ENCODE measurements at places on chromosomes 3 and 15.

- no peak for DNase-seq
Measured at GRCh38 chr15:84942456-84942855, 39.2 kb upstream of the PDE8A start.

DNA sequence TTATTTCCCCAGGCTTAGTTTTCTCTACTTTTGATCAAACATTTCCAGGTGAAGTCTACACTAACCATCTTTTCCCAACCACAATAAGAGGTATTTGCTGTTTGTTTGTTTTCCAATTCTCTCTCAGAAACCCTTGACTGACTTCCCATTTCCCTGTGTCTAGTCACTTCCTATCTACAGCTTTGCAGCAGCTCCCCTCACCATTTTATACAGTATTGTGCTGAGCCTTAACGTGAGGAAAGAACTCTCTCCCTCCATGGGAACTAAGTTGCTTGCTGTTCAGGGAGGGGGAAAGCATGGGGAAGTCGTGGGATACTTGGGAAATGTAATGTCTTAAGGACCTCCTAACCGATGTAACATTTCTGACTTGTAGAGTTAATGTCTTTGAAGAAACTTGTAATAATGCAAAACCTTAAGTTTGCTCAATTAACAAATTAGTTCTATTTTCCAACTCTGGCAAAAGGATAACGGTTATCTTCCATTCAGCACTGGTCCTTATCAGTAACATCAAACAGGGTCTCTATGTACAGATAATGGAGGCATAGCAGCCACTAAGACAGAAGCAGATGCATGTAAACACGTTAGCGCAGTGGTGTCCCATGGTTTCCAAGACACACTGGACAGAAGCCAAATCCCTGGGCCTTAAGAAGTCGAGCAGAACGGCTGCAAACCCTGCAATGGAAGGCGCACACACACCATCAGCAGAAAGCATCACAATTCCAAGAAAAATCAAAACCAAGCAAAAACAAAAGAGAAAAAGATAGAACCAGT, 39.7 kb downstream of the NPTN start:
- no peak for DNase-seq

DNA sequence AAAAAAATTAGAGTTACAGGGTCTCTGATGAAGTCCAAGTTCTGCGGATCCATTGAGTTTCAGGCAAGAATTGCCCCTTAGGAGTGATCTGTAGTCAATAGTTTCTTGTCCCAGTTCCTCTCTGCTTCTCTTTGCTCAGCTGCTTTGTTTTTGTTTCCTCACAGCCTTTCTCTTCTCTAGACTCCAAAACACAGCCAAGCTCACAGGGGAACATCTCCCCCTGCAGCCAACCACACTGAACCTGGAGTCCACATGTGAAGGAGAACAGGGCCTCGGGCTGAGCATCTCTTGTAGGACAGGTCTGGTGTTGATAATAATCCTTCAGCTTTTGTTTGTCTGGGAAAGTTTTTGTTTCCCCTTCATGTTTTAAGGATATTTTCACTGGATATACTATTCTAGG, 202.6 kb upstream of the ATP10A start:
- no peak for DNase-seq

DNA sequence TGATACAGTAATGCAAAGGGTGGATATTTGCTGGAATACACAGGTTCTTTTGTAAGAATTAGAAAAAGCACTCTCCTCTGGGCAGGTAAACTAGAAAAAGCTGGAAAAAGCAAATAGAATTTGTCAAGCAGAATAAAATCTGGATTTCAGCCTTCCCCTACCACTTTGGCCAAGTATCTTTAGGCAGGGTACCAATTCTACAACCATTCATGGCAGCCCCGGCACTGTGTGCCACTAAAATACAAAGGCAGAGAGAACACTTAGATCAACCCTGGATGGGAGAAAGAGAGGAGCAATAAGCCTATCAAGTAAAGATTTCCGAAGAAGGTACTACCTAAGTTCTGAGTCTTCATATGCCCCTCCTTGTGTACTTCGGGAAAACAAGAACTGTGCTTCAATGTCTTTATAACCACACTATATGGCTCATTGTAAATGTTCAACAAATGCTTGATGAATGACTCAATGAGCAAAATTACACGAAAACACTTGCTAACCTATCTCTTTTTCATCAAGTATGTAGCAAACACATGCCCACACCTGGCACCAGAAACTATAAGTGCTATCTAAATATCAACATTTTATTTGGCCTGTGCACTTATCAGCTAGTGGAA, 20.8 kb downstream of the STAG1 start:
- DNase-seq: no peak

GRCh38 chr15:92130906-92131305, 262.8 kb upstream of the ST8SIA2 start:
- no peak for DNase-seq

DNA sequence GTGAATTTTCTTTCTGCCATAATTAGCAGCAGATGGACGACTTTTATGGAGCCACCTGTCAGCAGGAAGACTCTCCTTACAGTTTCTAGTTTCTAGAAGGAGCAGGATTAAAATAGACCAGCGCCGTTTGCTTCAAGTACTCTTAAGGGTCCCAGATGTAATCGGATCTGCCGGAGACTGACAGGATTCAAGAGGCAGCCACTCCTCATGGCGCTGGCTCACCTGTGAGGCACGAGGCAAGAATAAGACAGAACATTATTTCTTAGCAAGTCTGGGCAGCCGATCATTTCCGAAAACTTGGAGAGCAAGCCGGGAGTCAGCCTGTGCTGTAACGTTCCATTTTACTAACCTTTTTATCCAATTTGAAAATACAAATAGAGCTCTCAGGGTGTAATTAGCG, 410.4 kb upstream of the RORA start:
- no peak for DNase-seq

DNA sequence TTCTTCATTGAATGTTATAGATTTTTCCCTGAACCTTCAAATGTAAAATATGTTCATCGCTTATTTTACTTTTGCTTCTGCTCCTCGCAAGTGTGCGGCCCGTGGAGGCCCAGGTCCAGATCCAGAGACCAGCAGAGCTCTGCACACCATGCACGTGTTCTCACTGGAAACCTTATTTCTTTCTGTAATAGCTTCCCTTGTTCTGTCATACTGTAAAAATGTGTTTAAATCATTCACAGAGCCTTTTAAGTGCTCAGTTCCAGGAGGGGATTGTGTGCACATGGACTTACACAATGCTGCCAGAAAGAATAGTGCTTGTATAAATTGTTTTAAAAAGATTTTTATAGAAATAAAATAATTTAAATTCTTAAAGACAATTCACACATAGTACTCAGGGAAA, 359.3 kb downstream of the GABRG3 start:
- no peak for DNase-seq

All from DND-41 (cell line).